ENCODE measurements at places on chromosomes 2 and 18. TPM values are rescaled to one million over a fixed set of nuclear protein-coding genes. Genes with fewer than 3 reads are reported as not detected.

The TMEM198 gene
- 2.3 TPM for total RNA-seq

DNA sequence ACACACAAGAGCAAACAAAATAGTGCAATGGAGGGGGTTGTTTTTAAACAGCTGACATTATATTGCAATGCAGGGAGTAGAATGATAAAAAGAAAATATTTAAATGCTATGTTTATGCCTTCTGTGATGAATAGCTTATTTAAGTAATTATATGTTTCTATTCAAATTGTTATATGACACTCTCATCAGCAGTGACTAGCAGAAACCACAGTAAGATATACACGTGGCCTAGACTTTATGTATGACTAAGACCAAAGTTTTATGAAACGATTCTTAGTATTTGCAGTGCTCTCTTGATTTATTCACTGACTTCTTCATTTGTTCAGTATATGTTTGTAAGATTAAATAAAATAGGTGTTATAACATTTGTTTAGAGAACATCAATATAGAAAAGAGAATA is 26.1 kb upstream of the C1D start:
- H3K4me3 ChIP-seq, result no peak overlapping the region
- peaks cover 13% of the 10 kb centered on the region for H3K27me3 ChIP-seq
- DNase-seq, result no peak
- no peaks in the 10 kb centered on the region for H3K4me1 ChIP-seq
- no peaks in the 10 kb centered on the region for H3K36me3 ChIP-seq

DNA sequence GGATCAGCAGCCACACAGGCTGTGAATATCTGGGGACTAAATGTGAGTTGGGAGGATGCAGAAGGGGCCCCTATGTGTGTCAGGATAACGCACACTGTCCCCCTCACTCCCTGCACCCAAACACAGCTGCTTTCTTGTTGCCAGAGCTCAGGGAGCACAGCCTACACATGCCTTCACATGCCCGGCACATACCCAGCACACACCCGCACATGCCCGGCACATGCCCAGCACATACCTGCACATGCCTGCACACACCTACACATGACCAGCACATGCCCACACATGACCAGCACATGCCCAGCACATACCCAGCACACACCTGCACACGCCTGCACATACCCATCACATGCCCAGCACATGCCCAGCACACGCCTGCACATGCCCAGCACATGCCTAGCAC is 75.6 kb downstream of the TPO start:
- no peaks in the 10 kb centered on the region for H3K36me3 ChIP-seq
- H3K4me1 ChIP-seq, result no peaks in the 10 kb centered on the region
- no peak overlapping the region for H3K27ac ChIP-seq
- DNase-seq, result no peak

GRCh38 chr2:35416391-35417140 is 939.0 kb upstream of the CRIM1 start:
- H3K27me3 ChIP-seq, result no peaks in the 10 kb centered on the region
- no peak for DNase-seq
- H3K36me3 ChIP-seq, result no peaks in the 10 kb centered on the region
- no peak overlapping the region for H3K27ac ChIP-seq

- H3K4me1 ChIP-seq, result 0 out of 2 replicates have a peak, but pooled peaks cover 7% of the 10 kb centered on the region
- no peaks in the 10 kb centered on the region for H3K27me3 ChIP-seq
- H3K4me3 ChIP-seq, result no peak overlapping the region
- no peak overlapping the region for H3K27ac ChIP-seq
- H3K36me3 ChIP-seq, result no peaks in the 10 kb centered on the region
- no peak for DNase-seq
These were observed 90.9 kb upstream of the KLF7 start for GRCh38 chr2:207256476-207257207.

- DNase-seq, result no peak
- H3K27ac ChIP-seq, result no peak overlapping the region
- H3K36me3 ChIP-seq, result no peaks in the 10 kb centered on the region
These were observed 10.2 kb downstream of the IL18R1 start for GRCh38 chr2:102365763-102366162.
